NCI-H1417 treated with DMSO at 0.1 percent for 48 hours (cell line): ENCODE measurements at places on chromosomes 2 and 18.

DNA sequence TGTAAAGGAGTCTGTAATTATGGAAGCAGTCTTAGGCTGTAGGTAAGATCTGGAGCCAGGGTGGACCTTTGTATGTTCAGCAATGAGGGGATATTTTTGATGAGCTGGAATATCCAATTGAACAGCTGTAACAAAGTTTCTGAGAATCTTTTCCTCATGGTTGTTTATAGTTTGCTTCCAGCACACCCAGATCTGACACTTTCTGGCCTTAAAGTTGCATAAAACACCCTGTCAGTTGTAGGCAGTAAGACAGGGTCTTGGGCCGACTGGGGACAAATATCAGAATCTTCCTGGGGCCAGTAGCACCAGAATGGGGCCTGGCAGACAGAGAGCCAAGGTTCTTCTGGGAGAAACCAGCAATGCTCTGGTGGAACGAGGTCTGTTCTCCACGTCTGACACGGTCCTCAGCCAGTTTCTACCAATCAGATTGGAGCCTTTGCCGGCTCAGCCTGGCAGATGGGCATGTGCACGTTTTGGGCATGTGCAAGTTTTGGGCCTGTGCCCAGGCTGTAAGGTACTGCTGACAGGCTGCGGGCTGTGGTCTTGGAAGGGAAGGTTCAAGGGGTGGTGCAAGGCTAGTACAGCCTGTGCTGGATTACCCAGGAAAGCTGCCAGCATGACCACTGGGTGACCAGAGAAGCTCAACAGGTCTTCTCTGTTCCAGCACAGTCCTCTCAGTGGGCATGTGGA is 89.8 kb downstream of the PRKCE start:
- DNase-seq: no peak

DNA sequence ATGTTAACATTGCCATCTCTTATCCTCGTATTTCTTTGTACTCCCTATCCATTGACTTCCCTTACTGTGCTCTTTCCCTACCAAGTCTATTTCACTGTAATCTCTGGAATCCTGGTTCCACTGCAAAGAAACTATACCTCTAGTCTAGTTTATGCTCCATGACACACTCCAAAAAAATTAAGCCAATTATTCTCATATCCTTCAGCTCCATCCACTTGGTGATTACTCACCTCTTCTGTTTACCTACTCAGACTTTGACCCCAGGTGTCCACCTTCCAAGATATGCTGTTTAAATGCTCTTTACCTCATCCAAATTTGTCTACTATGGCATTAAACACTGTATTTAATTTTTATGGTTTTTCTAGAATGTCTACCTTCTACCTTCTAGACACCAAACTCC is 137.9 kb downstream of the ATAD2B start:
- DNase-seq: no peak

DNA sequence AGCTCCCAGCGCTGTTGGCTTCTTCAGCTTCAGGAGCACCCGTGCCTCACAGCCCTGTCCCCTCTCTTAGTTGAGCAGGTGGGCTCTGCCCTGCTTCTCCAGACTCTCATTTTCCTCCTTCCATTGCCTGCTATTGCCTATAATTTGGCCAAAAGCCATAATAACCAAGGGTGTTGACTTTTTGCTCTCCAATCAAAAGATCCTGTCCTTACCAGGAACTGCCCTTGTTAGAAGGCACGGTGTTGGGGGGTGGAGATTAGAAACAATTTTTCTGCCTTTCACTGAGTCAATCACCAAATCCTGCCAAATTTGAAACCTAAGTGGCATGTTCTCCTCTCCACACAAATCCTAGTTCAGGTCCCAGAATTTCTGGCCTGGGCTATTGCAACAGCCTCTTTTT is 16.7 kb upstream of the PDIA6 start:
- no peak for DNase-seq

GRCh38 chr2:20532634-20533437 is 86.0 kb downstream of the RHOB start:
- DNase-seq: no peak

- DNase-seq: no peak
These were observed 2109.8 kb upstream of the CELF4 start for GRCh38 chr18:39675368-39675767.

GRCh38 chr2:191115804-191116203 is 35.0 kb downstream of the STAT4 start:
- DNase-seq: no peak

DNA sequence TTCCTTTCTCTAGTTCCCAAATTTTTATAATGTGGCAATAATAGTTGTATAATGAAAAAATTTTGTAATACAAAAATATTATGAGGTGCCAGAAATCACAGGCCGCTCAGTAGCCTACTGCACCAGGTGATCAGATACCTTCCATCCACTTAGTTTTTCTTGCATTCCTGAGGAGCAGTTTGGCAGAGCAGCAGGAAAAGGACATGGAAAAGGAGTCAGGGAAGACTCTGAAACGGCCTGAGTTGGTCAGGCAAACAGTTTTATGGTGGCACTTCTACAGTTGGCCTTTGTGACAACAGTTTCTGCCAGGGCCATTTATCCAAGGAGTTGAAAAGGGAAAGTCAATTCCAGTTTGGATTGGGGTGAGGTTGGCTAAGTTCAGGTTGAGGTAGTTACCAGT is 165.4 kb upstream of the ALPP start:
- DNase-seq: no peak

- DNase-seq: no peak
These were observed 259.9 kb downstream of the EIPR1 start for GRCh38 chr2:3117650-3118216.

DNA sequence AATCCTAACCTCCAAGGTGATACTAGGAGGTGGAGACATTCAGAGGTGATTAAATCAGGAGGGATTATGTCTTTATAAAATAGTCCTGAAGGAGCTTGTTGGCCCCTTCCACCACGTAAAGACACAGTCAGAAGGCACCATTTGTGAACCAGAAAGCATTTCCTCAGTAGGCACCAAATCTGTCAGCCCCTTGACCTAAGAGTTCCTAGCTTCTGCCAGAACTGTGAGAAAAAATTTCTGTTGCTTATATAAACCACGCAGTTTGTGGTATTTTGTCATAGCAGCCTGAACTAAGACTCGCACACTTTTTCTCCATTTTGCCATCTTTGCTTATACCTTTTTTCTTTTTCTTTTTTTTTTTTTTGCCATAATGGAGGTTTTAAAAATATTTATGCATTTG is 18.6 kb upstream of the NARS1 start:
- no peak for DNase-seq

DNA sequence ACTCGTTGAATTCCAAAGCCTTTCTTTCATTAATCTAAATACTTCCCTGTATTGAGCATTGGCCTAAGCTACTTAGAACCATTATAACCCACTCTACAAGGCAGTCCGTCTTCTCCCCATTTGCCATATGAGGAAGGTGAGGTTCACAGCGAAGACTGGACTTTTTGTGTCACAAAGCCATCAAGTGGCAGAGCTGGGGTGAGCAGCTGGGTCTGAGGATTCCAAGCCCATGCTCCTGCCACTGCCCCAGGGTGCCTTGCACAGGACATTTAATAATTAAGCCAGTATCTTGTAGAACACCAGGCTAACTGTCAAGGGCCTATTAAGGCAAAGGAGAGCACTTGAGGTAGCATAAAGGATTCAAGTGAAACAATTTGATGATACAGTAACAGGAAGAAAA is 68.8 kb upstream of the ZNF397 start:
- DNase-seq: no peak

DNA sequence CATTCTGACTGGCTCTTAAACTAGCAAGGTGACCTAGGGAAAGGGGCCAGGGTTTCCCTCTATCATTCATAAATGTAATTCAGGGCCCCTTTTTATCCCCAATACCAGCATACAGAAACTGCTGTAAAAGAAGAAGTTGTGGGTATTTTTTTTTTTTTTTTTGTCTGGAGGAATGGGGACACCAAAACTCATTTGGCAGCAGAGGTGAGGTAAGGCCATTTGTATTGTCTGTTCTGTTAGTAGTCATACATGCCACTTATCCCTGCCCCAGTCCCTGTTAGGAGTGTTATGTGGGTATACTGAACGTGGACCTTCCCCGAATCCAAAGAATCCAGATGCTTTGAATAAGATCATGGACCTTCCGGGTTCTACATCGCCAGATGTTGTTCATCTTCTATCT is 1.7 kb downstream of the SEPTIN2 start:
- no peak for DNase-seq

- no peak for DNase-seq
These were observed 34.2 kb downstream of the RAB12 start for GRCh38 chr18:8643326-8643878.

GRCh38 chr2:134420259-134420658 is 166.4 kb downstream of the MGAT5 start:
- no peak for DNase-seq

DNA sequence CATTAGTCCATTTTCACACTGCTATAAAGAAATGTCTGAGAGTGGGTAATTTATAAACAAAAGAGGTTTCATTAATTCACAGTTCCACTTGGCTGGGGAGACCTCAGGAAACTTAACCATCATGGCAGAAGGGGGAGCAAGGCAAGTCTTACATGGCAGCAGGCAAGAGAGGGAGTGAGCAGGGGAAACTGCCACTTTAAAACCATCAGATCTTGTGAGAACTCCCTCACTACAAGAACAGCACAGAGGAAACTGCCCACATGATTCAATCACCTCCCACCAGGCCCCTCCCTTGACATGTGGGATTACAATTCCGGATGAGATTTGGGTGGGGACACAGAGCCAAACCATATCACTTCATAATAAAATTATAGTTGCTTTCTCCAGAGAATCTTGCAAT is 365.5 kb upstream of the ID2 start:
- DNase-seq: no peak

- no peak for DNase-seq
These were observed 25.4 kb upstream of the ST3GAL5 start for GRCh38 chr2:85913884-85914881.

- no peak for DNase-seq
These were observed 307.6 kb upstream of the RAB12 start for GRCh38 chr18:8301427-8302172.

DNA sequence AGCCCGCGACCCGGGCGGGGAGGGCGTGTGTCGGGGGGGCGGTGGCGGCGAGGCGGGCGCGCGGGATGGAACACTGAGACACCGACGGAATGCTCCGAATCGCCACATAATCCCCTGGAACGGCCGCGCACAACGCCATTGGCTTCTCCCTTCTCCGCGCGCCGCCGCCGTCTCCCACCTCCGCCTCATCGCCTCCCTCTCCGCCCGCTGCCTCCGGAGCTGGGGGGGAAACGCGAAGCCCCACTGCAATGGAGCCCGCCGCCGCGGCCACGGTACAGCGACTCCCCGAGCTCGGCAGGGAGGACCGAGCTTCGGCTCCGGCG is at the start of gene PHLPP1:
TSS of gene PHLPP1 (plus strand) at position 106 of the 323 bp plus-strand sequence. CDS start at position 249, 143 bp downstream.
- no peak for DNase-seq

DNA sequence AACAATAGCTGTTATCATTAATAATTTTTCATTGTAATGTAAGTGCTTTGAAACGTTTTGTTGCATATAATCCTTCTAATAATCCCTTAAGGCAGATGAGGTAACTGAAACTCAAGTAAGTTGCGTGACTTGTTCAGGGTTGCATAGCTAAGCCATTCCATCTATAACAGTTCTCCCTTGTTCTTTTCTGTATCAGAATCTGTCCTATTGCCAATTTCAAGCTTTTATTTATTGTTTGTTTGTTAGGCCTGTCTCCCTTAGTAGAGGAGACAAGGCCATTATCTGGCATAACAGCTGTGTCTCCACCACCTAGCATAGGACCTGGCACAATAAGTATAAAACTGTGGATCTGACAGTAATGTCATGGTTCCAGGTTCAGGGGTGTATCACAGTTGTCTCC is 19.4 kb downstream of the BABAM2 start:
- no peak for DNase-seq

DNA sequence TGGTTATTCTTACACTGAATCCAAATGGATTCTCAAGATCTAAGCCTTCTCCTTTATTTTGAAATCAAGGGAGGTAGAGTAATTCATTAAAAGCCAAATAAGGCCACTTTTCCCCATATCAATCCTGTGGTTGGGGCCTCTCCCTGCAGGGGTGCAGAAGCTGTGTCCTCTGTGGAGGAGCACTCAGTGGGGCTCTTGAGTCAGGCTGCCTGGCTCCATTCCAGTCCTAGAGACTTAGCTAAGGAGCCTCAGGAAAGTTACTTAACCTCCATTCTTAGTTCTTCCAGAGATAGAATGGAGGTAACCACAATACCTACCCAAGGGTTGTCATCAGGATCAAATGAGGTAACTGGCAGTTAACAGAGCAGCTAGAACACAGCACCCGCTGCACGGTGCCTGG is 564.3 kb downstream of the CMPK2 start:
- DNase-seq: no peak

GRCh38 chr2:85342156-85342555 is 12.2 kb downstream of the RETSAT start:
- no peak for DNase-seq

GRCh38 chr2:224335991-224336390 is 65.9 kb downstream of the FAM124B start:
- DNase-seq: no peak

DNA sequence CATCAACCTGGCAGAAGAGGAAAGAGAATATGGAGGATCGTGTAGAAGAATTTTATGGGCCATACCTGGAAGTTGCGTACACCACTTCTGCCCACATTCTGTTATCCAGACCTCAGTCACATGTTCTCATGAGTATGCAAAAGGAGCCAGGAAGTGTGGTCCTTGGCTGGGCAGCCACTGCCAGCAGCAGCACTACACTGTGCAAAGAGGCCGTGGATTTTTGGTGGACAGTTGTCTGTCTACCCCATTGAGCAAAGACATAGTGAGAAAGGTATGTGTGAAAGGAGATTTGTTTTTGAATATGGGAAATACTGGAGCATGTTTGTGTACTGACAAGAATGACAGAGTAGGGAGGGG is 68.1 kb downstream of the SDC1 start:
- no peak for DNase-seq

- no peak for DNase-seq
These were observed 83.3 kb downstream of the DPP4 start for GRCh38 chr2:161990741-161991140.

GRCh38 chr2:108271691-108272253 is 16.9 kb upstream of the SULT1C2 start:
- DNase-seq: no peak

DNA sequence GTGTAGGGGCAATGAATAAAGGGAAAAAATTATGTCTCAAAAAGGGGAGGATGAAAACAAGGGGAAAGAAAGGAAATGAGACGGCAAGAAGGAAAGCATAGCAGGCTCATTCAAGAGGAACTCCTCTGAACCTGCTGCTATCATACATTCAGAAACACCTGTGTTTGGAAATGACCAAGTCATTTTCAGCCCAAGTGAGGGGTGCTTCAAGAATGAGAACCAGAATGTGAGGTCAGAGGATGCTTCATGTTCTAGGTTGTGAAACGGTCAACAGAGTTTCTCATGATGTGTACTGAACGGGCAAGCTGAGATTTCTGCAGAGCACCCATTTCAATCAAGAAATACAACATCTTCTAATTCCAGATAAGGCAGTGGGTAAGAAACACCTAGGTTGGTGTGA is 1367.2 kb upstream of the CELF4 start:
- DNase-seq: no peak

GRCh38 chr2:30026091-30027055 is 105.0 kb upstream of the ALK start:
- no peak for DNase-seq

- no peak for DNase-seq
These were observed 73.6 kb downstream of the VWA3B start for GRCh38 chr2:98160554-98160953.
